ENCODE measurements at places on chromosomes 6 and 20.

- no peak for DNase-seq
Measured at GRCh38 chr20:41782255-41782654, 164.1 kb upstream of the CHD6 start.

DNA sequence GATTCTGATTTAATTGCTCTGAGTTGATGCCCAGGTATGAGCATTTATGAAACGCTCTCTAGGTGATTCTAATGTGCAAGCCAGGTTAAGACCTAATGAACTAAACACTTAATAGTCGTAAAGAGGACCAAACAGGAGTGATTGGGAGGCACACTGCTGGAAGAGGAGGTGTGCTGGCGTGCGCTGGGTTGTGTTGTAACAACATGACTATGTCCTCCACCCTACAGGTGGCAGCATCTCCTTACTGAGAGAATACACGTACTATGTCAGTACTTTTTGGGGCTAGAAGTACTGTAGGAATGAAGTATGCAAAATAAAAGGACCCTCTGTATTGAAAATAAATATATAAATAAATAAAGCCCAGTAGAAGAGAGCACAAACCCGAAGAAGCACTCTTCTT is 11.9 kb downstream of the C6orf89 start:
- DNase-seq: no peak

DNA sequence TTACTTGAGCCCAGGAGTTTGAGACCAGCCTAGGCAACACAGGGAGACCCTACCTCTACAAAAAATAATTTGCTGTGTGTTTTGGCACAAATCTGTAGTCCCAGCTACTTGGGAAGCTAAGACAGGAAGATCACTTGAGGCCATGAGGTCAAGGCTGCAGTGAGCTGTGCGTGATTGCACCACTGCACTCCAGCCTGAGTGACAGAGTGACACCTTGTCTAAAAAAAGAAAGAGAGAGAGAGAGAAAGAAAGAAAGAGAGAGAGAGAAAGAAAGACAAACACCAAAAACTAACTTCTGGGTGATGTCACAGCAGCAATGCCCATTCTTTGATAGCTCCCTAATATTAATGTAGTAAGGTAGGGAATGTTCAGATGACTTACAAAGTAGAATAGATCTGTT is 20.4 kb downstream of the USP49 start:
- no peak for DNase-seq

- no peak for DNase-seq
Measured at GRCh38 chr6:43673444-43674084, 14.0 kb downstream of the MRPS18A start.

DNA sequence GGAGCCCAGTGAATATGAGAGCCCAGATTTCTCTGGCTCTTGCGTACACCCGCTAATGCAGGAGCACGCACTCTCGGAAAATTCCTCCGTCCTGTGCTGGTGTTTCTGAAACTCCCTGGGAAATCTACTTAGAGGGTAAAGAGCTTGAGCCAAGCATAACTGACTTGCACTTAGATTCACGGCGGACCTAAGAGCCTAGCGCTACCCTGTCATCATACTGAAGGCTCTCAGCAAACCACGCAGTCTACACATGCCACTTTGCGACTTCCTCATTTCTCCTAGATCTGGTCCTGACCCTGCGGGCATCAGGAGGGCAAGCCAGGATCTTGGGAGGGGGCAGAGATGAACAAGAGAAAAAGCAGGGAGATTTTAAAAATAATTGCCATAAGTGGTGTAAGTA is 324.7 kb downstream of the CD83 start:
- no peak for DNase-seq
